ENCODE measurements at places on chromosomes 7 and 10. TPM values are rescaled to one million over a fixed set of nuclear protein-coding genes. Genes with fewer than 3 reads are reported as not detected.

- no peak for DNase-seq
Measured at GRCh38 chr7:121638286-121638685, 234.7 kb upstream of the PTPRZ1 start.

DNA sequence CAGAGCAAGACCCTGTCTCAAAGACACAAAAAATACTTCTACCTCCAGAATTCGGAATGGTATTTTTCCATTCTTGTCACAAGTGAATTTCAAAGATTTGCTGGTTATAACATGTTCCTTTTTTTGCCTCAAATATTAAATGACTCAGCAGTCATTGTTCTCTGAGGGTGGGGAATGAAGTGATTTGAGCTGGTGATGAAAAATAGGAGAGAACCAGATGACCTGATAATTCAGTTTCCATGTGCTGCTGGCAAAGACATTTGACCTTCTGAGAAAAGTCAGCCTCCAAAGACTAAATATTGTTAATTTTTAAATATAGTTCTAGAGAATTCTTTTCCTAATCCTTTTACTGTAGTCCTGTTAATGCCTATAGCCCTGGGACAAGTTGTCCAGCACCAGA lies 78.9 kb downstream of the CACNB2 start:
- DNase-seq = no peak

Gene PCDH15
- not detected for total RNA-seq

GRCh38 chr10:98404571-98405359 lies 10.2 kb downstream of the PYROXD2 start:
- DNase-seq = no peak

GRCh38 chr7:29282819-29283414 lies 88.3 kb downstream of the CHN2 start:
- no peak for DNase-seq

Gene ITPRID1
- not detected for total RNA-seq

GRCh38 chr10:60387531-60387930 lies 2.1 kb downstream of the ANK3 start:
- no peak for DNase-seq

DNA sequence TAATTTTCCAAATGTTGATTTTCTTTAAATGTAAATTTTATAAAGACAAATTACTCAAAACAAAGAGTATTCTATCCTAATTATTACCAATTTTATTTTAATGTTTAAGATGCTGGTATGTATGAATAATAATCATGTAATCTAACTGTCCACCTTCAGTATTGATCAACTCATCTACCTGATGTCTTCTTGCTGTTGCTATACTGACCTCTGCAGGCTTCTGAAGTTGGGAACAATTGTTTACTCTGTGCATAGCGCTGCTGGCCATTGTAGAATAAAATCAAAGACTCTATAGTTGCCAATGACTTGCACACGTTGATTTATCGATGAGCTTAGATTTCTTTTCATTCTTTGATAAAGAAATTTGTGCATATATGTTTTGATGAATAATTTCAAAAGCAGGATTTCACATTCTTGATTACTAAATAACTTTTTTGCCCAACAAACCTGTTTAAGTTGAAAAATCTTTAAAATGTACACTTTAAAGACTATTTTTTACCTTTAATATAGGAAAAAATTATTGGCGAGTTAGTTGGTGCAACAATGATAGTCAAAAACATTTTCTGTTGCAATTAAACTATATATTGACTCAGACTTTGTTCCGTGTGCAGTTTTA lies 282.3 kb downstream of the TFEC start:
- no peak for DNase-seq

Gene MUC12
- not detected for total RNA-seq

DNA sequence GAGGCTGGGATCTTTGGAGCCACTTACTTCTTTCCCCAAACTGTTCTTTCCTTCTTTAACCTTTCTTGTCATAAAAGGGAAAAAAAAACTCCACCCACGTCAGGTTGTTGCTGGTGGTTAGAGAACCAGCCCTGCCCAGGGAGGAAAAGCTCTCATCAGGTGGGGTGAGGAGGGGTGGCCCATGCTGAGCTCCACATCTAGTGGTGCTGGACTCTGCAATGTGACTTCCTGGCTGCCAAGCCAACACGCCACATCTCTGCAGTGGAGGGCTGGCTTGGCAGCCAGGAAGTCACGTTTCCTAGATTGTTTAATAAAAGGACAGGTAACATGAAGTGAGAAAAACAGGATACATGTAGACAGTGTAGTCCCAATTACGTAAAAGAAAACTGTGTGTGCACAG lies 37.4 kb downstream of the WIPF3 start:
- DNase-seq = no peak

Gene PNLIPRP2
- not detected for total RNA-seq

All from activated B cell treated with CpG ODN at 0.5 μM for 24 hours (primary cell).